ENCODE measurements at places on chromosomes 6 and 20.

DNA sequence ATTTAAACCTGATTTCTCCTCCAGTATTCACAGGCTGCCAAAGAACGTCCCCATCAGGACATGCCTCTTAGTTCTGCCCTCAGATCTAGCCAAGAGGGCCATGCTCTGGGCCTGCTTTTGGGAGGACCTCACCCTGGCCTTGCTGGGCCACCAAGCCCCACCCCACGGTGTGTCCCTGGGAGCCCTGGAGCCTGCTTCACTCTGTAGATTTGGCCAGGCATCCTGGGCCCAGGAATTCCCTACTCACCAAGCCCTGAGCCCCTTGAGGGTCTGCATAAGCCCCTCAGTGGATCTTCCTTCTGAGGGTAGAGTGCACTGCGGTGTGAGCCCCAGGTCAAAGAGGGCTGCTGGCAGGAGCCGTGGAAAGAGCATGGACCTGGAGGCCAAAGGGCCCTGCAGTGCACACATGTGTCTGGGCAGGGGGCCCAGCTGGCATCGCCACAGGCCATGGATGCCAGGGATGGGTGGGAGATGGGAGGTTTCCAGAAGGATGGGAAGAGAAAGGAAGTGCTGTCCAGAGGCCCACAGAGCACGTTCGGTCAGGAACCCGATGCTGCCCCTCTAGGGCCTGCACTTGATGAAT is 98.0 kb downstream of the DACT2 start:
- DNase-seq = no peak

GRCh38 chr6:88587150-88587520 is 376.3 kb downstream of the RNGTT start:
- DNase-seq = no peak

DNA sequence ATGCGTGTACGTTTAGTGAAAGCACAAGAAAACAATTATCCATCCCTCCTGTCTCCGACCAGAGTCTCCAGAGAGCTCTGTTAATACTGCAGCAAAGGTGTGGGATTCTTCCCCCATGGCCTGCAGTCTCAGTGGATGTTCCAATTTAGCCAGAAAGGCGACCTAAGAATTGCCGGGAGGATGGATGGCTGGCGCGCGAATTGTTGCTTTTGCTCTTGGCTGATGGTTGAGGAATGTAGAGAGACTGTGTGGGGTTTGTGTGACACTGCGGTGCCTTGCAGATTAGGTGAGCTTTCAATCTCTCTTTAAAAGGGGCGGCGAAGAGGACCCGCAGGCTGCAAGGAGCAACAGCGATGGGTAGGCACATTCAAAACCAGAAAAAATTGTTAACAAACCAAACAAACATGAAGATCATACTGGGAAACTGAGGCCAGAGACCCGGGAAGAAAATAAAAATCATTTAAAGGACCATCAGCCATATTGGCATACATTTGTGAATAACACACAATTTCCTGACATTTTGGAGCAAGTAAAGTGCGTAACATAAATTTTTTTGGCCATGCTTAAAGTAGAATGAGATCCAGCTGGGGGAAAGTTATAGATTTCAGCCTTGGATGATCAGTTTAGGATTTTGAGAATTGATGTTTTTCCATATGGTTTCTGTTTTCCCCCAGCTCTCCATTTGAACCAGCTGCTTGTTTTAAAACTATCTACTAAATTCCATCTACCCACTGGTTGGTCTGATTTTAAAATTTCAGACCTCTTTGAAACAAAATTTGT is 46.3 kb downstream of the GNAS start:
- DNase-seq = no peak

DNA sequence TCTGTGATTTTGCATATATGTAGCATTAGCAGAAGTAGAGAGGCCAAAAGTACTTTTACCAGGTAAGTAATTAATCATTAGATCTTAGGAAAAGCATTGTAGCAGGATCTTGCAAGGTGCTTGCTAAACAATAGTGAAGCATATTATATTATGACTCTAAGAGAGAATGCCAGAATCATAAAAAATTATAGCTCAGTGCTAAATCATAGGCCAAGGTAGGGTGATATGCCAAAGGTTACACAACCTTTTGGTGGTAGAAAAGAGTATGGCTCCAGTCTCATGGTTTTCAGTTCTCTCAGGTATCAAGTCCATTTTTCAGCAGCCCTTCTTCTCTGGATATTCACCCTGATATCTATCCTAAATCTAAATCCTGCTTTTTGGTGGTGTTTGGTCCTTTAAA is 16.9 kb upstream of the TMEM30A start:
- DNase-seq = no peak

- no peak for DNase-seq
Measured at GRCh38 chr6:131636880-131637792, at the start of gene ENPP3. ENPP3 (plus strand) TSS chr6:131637302; CDS start chr6:131637385, 83 bp downstream.

DNA sequence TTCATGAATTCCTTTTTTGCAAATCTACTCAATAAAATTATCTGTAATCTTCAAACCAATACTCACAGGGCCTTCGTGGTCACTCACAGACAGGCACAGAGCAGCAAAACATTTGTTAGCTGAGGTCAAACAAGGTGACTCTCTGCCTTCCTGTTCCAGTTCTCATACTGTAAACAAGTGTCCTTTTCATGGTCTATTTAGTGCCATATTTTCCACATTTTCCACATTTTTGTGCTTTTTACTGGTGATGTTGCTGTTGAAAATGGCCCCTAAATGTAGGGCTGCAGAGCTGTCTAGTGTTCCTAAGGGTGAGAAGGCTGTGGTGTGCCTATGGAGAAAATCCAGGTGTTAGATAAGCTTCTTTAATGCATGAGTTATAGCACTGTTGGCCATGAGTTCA is 133.1 kb upstream of the COL21A1 start:
- DNase-seq = no peak

GRCh38 chr20:25220021-25220730 is 24.7 kb downstream of the ENTPD6 start:
- DNase-seq = no peak

GRCh38 chr6:8738951-8739350 is 303.6 kb upstream of the SLC35B3 start:
- DNase-seq = no peak

- no peak for DNase-seq
Measured at GRCh38 chr6:146133866-146134265, 105.0 kb downstream of the GRM1 start.

DNA sequence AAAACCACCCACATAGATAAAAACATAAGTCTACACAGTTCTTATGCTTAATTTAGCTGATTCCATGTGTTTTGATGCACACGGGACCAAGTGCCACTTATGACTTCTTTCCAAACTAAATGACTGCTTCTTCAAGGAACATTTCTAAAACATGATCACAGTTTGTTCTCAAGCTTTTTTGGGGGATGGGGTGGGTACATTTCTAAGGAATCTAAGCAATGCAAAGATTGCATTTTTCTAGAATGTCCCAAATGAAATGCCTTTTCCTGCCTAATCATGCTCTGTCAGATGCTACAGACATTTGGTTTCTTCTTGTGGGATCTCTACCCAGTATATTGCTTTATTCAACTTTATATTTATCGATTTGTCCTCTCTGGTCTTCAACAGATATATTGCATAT is 496.8 kb upstream of the JAG1 start:
- no peak for DNase-seq

- DNase-seq = no peak
Measured at GRCh38 chr20:4600308-4601014, 121.2 kb upstream of the PRND start.

- DNase-seq = peak; percentile 79
Measured at GRCh38 chr6:5398530-5398929, 137.2 kb downstream of the FARS2 start.

DNA sequence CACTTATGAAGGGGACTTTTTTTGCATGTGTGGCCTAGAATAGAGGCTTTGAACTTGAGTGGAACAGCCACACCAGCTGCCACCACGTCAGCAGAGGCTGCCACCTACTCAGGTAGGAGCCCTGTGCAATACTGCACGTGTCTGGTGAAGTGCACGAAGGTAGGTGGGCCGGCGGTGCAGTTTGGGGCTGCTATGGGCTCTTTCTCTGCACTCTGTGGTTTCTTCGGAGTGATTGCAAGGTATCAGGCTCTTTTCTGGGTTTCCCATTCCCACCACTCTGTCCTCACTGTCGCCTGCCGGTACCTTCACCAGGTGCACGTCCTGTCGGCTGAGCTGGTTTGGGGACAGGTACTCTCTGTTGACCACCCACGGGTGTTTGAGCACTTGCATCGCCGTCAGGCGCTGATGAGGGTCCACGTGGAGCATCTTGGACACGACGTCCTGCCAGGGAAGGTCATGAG is 30.8 kb upstream of the MPC1 start:
- DNase-seq = no peak

- DNase-seq = peak; percentile 80
Measured at GRCh38 chr6:129598244-129599187, 111.5 kb downstream of the ARHGAP18 start.

GRCh38 chr20:20363434-20363798 is 4.5 kb upstream of the INSM1 start:
- DNase-seq = no peak

DNA sequence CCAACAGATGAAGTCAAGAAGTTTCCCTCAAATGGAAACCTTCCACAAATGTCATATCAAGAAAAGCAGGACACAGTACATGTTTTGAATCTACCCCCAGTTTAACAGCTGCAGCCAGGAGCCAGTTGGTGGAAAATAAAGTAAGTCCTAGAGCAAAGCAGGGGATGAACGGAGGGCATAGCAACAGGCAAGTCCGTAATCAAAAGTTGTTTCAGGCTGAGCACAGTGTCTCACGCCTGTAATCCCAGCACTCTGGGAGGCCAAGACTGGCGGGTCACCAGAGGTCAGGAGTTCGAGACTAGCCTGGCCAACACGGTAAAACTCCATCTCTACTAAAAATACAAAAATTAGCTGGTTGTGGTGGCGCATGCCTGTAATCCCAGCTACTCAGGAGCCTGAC is 2.4 kb upstream of the SALL4 start:
- DNase-seq = no peak

All from SK-MEL-5 (cell line).